Mucosa of descending colon (tissue), 3 donors: ENCODE measurements at places on chromosomes 3 and 15.

DNA sequence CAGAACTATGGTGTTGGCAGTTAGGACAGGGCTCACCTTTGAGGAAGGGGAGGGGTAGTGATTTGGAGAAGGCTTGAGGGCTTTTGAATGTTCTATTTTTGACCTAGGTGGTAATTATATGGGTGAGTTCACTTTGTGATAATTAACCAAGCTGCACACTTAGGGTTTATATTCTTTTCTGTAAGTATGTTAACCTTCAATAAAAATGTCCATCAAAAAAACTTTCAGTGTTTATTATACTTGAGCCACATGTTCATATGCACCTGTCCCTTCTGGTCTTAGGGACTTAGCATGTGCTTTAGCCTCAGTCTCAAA lies 28.4 kb downstream of the PDE8A start:
- no peak for DNase-seq

DNA sequence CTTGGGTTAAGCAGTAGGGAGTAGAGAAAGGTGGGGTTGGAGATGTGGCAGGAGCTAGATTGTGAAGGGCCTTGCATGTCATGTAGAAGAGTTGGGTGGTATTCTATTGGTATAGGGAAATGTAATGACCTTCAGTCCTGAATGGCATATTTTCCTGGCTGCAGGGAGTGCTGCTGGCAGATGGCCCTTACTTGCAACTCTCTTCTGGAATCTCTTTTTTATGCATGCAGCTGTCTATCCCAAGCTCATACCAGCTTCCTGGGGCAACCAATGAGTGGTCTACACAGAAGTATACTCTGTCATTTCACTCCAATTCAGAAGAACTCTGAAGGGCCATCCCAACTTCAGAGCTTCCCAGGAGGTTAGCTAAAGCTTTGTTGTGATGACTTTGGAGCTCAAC lies 144.7 kb upstream of the ANKRD28 start:
- no peak for DNase-seq

DNA sequence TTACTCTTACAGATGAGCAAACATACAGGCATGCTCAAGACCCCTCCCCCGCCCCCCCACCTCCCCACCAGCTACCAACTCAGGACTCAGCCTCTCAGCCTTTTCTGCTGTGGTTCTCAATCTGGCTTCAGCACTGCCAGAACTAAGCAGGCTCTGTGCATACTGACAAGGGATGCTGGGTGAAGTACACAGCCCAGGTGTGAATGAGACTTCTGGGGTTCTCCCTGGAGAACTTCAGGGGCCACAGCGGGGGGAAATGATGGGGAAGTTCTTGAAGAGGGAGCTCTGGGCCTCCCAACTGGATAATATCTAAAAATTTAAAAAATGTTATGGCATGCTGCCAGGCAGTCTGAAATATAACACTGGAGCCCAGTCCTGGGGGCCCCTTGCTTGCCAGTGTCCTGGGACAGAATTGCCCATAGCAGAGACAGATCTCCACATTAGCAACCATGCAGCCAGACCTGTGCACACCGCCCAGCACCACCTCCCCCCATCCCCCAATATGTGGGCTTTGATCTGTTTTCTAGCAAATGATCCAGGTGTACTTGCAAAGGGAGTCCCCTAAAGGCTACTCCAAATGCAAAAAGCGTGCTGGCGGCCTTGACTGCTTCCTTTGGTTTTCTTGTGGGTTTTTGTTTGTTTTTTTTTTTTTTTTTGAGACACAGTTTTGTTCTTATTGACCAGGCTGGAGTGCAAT lies 41.4 kb downstream of the PGPEP1L start:
- DNase-seq = no peak

GRCh38 chr3:59052803-59053411 lies 3.1 kb upstream of the CFAP20DC start:
- no peak for DNase-seq

DNA sequence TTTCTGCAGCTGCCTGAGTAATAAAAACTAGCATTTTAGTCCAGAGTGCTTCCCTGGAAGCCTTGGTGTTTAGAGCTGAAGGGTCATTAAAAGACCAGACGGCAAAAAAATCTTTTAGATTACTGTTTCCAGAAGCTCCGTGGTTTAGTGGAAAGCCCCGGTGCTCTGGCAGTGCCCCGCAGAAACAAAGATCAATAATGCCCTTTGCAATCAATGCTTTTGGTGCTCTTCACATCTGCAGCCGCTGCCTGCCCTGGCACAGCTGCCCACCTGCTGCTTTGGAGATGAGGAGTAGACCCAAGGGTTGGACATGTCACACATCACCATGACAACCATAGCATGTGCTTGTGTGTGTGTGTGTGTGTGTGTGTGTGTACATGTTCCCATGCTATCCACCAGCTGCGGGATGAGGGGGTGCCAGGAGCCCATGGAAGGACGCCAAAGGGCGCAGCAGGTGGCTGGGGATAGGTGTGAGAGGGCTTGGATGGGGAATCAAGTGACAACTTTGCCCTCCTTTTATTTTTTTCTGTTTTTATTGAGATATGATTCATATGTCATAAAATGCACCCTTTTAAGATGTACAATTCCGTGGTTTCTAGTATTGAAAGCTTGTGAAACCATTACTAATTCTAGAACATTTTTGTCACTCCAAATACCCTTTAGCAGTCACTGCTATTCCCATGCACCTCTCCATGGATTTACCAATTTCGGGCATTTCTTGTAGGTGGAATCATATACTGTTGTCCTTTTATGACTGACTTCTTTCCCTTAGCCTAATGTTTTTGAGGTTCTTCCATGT lies 75.7 kb upstream of the KLHL25 start:
- DNase-seq = no peak

- DNase-seq = peak; percentile 88
Measured at GRCh38 chr3:163929069-163929652, 1149.1 kb downstream of the SI start.

DNA sequence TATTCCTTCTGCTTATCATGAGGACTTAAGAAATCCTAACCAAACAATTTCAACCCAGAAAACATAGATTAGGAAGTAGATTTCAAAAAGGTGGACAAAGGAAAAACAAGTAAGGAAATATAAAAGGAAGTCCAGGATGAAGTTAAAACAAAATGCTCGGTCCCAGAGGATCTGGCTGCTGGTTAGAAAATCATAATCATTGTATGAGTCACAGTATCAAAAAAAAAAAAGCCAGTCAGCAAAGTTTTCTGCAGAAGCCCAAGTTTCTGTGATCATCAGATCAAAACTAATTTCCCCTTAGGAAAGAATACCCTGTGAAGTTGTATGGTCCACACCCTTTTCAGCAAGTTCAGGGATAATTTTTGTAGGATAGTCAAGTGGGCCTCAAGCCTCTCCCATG lies 43.0 kb upstream of the LRTM1 start:
- no peak for DNase-seq

DNA sequence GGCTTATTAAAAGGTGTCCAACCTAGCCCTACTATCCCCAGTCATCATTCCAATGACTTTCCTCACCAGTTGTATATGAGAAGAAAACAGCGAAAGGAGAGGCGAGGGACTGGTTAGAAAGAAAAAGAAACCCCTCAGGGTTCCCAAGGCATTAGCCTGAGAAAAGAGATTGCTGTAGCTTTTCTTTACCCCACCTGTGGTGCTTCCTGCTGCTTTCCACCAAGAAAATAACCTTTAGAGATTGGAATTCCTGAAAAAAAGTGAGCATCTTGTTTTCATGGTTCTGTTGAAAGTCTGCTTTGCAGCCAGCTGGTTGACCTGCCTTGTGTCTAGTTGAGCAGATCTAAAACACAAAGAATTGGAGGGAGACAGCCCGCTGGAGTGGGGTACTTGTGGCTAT lies 196.4 kb downstream of the CADPS start:
- no peak for DNase-seq

DNA sequence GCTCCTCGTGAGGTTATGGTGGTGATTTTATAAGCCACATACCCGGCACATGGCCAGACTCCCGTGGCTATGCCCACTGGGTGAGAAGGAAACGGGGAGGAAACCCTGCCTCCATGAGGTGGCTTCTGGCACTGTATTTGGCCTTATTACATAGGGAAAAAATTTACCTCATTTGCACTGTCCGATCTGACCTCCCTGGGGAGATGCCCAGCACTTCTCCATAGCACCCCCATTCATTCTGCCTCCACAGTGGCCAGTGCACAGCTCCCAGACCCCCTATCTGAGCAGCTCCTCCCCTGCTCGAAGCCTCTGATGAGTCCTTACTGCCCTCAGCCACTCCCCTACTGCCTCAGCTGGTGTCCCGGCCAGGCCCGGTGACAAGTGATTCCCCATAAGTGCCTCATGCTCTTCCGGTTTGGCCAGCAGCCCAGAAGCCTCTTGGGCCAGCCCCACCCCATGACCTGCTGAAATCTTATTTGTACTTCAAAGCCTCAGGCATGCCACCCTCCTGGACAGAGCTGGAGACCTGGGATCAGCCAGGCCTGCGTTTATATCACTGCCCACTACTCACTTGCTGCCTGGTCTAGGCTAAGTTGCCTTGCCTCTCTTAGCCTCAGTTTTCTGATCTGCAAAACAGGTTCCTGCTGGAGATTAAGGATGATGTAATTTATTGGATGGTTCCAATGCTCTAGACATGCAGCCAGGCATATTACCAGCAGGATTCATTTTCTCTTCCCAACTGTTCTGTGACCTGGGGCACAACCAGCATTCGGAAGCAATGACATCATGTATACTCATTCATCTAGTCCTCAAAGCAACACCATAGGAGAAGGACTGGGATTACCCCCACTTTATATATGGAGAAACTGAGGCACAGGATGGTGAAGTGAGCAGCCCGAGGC lies 30.6 kb upstream of the SLC6A6 start:
- DNase-seq = peak; percentile 95

- DNase-seq = no peak
Measured at GRCh38 chr3:18098960-18099587, 326.1 kb downstream of the SATB1 start.

DNA sequence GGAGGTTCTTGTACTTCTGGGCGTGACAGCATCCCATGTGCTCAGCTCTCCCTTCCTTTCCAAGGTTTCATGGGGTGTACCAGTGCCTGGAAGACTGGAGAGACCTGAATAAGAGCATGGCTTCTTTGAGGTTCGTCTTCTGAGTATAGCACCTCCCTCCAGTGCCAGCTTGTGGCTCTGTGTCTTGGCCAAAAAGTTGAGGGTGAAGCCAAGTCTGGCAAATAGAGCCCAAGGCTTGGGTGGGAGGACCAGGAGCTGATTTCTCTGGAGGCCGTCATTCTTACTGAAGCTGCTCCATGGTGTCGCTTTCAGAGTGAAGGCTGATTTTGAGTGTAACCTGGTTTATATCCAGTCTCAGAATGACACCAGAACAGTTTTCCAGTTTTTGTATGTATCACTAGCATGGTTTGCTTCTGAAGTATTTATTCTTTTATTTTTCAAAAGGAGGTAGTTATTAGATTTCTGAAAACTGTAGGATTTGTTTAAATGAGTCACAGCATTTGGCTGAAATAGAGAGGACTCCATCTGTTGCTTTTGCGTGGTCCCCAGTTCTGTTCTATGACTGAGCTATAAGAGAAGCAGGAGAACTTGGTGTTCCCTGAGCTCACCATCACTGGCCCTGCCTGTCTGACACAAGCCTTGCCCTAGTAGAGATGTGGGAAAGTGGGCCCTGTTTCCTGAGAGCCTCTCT lies 47.2 kb downstream of the BSN start:
- DNase-seq = no peak

GRCh38 chr3:149542375-149543312 lies 68.1 kb downstream of the TM4SF4 start:
- no peak for DNase-seq

DNA sequence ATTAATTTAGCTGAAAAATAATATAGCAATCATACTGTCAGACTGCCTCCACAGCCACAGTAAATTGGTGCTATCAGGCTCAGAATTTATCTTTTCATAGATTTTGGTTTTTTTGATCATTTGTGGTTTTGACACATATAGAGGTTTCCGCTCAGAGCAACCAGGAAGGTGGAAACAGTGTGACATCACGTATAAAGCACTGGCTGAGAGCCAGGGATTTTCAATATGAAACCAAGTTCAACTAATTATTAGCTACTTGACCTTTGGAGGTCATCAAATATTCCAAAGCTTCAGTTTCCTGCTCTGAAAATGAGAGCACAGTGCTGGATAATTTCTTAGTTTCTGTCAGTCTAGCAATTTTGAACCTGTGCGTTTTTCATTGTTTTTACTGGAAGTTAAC lies 433.8 kb upstream of the SUCLG2 start:
- no peak for DNase-seq

GRCh38 chr15:101049856-101050622 lies 130.9 kb downstream of the LRRK1 start:
- DNase-seq = peak; percentile 4

DNA sequence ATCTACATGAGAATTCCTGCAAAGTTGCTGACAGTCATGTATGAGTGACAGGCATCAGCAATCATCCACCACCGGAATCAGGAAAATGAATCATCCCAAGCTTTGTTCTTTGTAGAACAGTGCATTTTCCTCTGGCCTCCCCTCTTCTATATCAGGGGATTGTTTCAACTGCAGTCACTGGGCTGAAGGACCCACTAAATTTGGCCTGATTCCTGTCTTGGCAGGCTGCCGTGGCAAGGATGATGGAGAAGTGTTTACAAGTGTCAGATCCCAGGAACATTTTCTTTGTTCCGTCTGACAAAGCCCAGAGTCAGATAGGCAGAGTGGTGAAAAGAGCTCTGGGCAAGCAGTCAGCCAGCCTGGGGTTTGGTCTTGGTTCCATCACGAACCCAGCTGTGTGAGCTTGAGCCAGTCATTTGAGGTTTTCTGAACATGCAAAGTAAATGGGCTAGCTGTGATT lies 175.1 kb upstream of the TSC22D2 start:
- DNase-seq = no peak

DNA sequence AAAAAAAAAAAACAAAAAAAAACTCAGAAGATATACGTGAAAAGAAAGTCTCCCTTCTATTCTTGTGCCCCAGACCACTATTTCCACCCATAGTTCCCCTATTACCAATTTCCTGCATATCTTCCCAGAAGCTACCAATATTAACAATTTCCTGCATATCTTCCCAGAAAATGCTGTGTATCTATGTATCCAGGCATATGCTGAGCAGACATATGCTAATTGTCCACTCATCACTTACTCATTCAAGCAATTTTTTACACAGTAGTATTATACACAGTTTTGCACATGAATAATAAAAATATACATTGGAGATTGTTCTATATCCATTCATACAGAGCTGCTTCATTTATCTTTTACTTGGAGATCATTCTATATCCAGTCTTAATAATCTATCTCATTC lies 12.6 kb upstream of the SLMAP start:
- DNase-seq = no peak

DNA sequence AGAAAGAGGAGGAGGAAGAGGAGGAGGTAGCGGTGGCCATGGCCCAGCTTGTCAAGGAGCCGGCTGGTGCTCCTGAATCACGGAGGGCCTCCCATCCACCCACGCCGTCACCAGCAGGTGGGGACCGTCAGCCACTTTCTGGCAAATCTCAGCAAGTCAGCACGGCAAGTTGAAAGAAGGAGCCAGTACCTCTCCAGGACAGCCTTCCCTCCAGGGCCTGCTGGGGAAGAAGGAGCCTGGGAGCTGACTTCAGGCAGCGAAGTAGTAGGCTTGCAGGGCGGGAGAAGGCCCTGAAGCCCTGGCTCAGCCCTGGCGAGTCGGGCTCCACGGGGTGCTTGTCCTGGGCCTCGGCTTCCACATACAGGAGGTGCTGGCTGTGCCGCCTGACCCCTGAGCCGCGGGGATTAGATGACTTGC lies 99.2 kb upstream of the TRPM1 start:
- peak; percentile 65 for DNase-seq

- no peak for DNase-seq
Measured at GRCh38 chr15:67790610-67791319, 34.5 kb upstream of the SKOR1 start.

- DNase-seq = no peak
Measured at GRCh38 chr3:28699283-28699682, 350.7 kb upstream of the AZI2 start.
